ENCODE measurements at places on chromosomes 5 and 9. TPM values are rescaled to one million over a fixed set of nuclear protein-coding genes. Genes with fewer than 3 reads are reported as not detected.

The MYMK gene
- total RNA-seq, result not detected

The FOXD4L3 gene
- total RNA-seq, result not detected

The DNM1 gene
- 45.4 TPM for total RNA-seq

The GDNF gene
- total RNA-seq, result 0.34 TPM

The ECM2 gene
- total RNA-seq, result 53.3 TPM

DNA sequence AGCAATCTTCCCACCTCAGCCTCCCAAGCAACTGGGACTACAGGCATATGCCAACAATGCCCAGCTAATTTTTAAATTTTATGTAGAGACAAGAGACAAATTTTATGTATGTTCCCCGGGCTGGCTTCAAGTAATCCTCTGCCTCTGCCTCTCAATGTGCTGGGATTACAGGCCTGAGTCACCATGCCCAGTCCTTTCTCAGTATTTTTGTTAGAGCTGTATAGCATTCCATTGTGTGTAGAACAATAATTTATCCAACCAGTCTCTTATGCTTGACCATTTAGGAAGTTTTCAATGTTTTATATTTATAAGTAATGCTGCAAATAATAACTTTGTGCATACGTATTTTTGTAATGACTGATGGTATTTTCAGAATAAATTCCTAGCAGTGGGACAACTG is 38.9 kb upstream of the CTXN3 start:
- DNase-seq, result no peak

DNA sequence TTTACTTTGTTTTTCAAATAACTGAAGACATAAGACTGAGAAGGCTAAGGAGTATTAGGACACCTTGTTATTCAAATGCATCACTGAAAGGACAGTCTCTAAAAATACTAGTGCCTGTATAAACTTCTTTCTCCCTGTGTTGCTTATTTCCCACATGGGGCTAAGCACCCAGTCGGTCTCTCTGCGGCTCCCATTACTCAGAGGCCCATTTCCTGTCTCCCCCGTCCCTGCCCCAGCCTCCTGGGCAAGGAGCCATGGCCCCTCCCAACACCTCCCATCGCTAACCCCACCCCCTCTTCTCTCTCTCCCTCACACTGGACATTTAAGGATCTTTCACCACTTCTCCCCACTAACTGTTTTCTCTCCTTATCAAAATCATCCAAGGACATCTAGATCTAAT is 81.9 kb downstream of the EBF1 start:
- DNase-seq, result peak; percentile 85

- no peak for DNase-seq
These were observed 7.4 kb upstream of the DAP start for GRCh38 chr5:10768328-10768899.

DNA sequence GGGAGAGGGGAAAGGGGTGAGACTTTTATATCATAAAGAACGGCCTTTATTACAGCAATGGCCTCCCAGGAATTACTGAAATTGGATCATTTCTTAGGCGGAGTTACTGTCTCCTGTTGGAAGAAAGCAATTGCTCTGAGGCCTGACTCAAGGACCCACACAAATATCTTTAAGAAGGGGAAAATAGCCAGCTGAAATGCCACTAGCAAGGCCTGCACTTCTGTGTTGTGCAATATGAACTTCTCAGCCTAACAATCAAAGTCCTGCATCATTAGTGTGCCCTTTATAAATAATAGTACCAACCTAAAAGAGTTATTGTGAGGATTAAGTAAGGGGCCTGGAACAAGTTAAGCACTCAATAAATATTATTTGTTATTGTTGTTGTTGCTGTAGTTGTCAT is 30.1 kb upstream of the TRIM32 start:
- DNase-seq, result no peak

- no peak for DNase-seq
These were observed 16.5 kb downstream of the HBEGF start for GRCh38 chr5:140329739-140330481.

- no peak for DNase-seq
These were observed 110.7 kb upstream of the TRIM32 start for GRCh38 chr9:116576386-116576785.

GRCh38 chr9:68454579-68455334 is 85.9 kb downstream of the TMEM252 start:
- DNase-seq, result no peak

DNA sequence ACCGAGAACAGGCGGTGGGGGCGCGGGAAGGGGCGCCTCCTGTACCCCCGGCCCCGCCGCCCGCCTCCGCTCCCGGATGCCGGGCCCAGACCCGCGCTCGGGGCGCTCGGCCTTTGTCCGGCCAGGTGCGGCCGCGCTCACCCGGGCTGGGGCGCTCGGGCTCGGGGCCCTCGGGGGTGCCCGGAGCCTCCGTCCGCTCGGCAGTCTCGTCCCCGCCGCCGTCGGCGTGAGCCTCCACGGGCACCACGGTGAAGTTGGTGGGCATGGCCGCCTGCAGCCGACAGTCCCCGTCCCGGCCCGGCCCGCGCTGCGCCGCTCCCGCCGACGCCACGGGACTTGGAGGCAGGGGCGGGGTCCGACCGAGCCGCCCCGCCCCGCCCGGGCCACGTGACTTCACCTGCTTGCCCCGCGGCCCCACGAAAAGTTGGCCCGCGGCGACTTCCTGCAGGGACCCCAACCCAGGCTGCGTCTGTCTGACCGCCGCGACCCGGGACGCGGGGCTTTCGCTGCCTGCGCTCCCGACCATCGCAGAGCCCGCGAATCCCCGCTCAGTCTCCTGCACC is at the start of gene SLC12A7:
SLC12A7 (minus strand) TSS at position 337 of the 563 bp plus-strand sequence; CDS start at position 265, 72 bp downstream.
- no peak for DNase-seq

DNA sequence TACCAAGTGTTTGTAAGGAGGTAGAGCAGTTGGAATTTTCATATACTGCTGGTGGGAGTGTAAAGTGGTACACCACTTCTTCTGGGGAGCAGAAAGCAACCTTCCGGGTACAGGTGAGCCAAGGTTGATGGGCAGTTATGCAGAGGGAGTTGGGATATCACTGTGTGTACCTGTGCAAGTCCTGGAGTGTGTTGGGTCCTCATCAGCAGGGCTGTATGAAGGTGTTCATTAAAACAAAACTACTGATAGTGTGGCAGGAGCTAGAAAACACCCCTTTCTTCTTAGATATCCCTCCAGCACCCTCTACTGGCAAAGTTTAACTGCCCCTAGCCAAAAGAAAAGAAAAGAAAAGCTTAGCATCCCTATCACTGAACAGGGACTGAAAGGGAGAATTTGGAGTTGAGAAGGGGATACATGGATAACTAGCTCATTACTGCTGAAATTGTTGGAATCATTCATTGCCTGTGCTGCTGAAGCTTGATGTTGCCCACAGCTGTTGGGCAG is 10.7 kb downstream of the MARCHF6 start:
- DNase-seq, result no peak

GRCh38 chr9:20995616-20996015 is 35.8 kb downstream of the HACD4 start:
- no peak for DNase-seq
